Activated CD4-positive, alpha-beta T cell treated with anti-CD3 and anti-CD28 coated beads, Interleukin-2, Interleukin-6, amounts not matched to agents 100 ng/mL and 50 ng/mL, durations not matched to agents 16 hours and 8 hours (primary cell): ENCODE measurements at places on chromosomes 16 and 17.

DNA sequence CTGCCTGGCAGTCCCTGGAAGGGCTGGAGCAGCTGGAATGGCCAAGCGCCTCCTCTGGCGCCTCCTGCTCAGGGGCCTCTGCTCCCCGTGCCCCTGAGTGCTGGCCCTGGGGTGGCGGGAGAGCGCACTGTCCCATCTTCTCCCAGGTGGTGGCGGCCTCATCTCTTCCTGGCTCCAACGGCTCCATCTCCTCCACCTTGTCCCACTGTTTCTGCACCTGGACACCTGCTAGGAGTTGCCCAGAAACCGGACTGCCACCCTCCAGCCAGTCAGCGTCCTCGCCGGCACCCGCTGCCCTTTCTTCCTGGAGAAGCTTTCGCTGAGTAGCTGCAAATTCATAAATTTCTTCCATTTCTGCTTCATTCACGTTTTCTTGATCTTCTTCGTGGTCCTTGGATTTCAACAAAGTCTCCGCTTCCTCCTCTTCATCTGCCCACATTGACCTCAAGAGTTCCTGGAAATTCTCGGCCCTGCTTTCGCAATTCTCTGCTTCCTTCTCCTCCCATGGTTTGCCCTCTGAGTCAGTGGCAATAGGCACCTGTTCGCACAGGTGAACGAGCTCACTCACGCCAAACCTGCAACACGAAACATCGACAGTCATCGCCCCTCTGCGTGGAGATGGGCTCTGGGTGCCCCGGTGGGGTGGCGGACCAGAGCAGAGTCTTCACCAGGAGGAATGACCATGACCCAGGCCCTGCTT is 13.7 kb upstream of the NLRC3 start:
- no peak for DNase-seq

GRCh38 chr17:38654411-38655398 is 20.1 kb downstream of the EPOP start:
- no peak for DNase-seq

GRCh38 chr17:50946891-50947781 is 81.0 kb upstream of the TOB1 start:
- DNase-seq, result no peak

- DNase-seq, result no peak
Observed at GRCh38 chr17:81341516-81342268, 46.6 kb upstream of the SLC38A10 start.

- no peak for DNase-seq
Observed at GRCh38 chr16:1133810-1134520, 18.9 kb upstream of the CACNA1H start.

- no peak for DNase-seq
Observed at GRCh38 chr16:69660166-69660565, 66.2 kb downstream of the NQO1 start.

GRCh38 chr17:34723875-34724274 is 144.5 kb downstream of the TMEM132E start:
- no peak for DNase-seq

- DNase-seq, result no peak
Observed at GRCh38 chr17:82433560-82434215, 15.3 kb upstream of the OGFOD3 start.
